Effector CD4-positive, alpha-beta T cell (primary cell): ENCODE measurements at places on chromosomes 6 and 20.
A peak's percentile ranks its signal among the peaks of the same experiment; 100 is the strongest.

- no peak for DNase-seq
Measured at GRCh38 chr6:19013026-19013705, 626.0 kb downstream of the RNF144B start.

DNA sequence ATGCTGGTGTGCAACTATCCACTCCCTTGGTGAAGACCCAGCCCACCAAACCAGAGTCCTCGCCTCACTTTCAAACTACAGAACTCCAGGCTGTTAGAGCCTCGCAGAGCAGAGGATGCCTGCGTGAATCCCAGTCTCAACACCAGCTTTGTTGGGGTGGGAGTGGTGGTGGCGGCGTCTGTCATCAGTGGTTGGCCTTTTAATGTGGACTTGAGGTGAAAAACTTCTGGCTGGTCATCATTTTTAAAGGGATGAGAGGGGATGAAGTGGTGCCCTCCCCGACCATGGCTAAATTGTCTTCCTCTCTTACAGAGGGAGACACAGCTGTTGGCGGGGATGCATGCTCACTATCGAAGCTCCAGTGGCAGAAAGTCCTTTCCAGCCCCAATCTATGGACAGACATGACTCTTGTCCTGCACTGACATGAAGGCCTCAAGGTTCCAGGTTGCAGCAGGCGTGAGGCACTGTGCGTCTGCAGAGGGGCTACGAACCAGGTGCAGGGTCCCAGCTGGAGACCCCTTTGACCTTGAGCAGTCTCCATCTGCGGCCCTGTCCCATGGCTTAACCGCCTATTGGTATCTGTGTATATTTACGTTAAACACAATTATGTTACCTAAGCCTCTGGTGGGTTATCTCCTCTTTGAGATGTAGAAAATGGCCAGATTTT lies 54.9 kb downstream of the EZR start:
- no peak for DNase-seq

DNA sequence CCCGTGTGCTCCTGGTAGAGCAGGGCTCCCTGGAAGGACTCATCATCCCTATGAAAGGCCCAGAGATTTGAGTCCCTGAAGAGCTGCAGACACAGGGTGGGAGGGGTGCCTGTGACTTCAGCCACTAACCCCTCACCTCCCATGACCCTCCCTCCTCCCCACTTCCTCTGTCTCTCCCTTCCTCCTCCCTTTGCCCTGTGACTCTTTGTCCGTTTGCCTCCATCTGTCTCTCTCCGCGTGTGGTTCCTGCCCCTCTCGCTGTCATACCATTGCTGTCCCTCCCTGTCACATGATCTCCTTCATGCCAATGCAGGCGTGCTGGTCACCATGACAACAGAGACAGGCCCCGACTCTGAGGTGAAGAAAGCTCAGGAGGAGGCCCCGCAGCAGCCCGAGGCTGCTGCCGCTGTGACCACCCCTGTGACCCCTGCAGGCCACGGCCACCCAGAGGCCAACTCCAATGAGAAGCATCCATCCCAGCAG lies 19.0 kb downstream of the EPB41L1 start:
- no peak for DNase-seq

- no peak for DNase-seq
Measured at GRCh38 chr6:36142971-36143838, 12.9 kb downstream of the MAPK13 start.

- no peak for DNase-seq
Measured at GRCh38 chr6:98724537-98724936, 109.8 kb upstream of the POU3F2 start.

- DNase-seq, result no peak
Measured at GRCh38 chr20:48659858-48660257, 167.9 kb downstream of the PREX1 start.

- DNase-seq, result no peak
Measured at GRCh38 chr20:50335105-50335504, 144.5 kb downstream of the CEBPB start.

DNA sequence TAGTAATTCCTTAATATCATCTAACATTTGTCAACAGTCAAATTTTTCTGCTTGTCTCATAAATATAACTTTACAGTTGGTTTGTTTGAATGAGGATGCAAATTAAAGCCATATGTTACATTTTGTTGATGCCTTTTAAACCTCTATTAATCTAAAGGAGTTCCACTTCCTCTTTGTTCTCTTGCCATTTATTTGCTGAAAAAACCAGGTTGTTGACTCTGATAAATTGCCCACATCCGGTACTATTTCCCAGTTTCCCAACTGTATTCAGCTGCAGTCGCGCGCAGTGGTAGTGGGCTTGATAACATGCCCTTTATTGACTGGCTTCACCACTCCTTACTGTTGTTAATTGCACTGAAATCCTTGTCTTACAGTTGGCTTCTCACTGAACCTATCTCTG lies 32.8 kb upstream of the SIRPB2 start:
- DNase-seq, result no peak

GRCh38 chr20:40658509-40658908 lies 30.5 kb downstream of the MAFB start:
- DNase-seq, result no peak

DNA sequence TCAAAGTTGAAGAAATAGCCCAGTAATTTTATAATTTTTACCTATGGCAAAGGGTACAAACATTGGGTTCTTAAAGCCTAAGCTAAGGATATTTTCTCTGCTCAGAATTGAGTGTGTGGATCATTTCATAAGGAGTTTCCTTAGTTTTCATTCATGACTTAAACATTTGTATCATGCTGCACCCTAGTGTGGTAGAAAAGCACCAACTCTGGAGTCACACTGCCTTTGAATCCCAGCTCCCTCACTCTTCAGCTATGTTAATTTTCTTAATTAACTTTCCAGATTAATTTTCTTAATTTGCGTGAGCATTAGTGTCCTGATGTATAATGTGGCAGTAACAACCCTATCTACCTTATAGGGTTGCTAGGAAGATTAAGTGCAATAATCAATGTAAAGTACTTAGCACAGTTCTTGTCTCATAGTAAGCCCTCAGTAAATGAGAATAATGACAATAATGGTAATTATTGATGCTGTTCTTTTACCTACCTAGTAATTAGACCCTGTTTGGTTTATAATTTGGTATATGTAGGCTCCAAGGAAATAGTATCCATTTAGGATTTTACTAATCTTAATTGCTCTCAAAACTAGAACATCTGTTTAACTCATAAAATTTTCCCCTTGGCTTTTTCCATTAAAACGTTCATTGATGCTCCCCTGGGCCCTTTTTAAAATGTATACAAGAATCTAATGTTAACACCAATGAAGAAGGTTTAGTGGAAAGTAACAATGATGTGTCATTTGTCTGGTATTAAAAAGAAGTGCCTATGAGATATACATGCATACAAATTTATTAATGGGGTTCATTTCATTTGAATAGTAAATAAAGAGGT lies 31.6 kb downstream of the DSE start:
- DNase-seq, result no peak

GRCh38 chr20:43300901-43301300 lies 111.2 kb upstream of the PTPRT start:
- DNase-seq, result no peak

DNA sequence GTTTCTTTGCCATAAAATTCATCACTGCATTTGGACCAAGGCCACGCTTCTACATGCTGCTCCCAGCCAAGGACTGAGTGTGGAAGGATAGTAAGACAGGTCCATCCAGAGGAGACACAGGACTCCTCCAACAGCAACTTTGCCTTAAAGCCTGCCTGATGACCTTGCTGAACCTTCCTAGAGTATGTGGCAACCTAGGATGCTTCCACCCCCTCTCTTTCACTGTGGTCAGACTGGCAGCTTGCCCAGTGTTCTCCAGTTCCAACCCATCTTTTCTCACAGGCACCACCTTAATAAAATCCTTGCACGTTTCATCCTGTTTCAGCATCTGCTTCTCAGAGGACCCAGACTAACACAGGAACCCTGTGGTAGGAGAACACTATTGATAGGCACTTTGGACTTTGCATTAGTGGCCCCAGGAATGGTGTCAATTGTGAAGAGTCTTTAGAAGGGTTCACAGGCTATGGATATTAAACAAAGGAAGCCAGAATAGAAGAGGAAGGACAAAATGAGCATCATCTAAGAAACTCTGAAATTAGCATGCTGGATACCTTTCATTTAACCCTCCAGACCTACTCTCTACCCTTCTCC lies 2.4 kb upstream of the PKHD1 start:
- DNase-seq, result no peak

DNA sequence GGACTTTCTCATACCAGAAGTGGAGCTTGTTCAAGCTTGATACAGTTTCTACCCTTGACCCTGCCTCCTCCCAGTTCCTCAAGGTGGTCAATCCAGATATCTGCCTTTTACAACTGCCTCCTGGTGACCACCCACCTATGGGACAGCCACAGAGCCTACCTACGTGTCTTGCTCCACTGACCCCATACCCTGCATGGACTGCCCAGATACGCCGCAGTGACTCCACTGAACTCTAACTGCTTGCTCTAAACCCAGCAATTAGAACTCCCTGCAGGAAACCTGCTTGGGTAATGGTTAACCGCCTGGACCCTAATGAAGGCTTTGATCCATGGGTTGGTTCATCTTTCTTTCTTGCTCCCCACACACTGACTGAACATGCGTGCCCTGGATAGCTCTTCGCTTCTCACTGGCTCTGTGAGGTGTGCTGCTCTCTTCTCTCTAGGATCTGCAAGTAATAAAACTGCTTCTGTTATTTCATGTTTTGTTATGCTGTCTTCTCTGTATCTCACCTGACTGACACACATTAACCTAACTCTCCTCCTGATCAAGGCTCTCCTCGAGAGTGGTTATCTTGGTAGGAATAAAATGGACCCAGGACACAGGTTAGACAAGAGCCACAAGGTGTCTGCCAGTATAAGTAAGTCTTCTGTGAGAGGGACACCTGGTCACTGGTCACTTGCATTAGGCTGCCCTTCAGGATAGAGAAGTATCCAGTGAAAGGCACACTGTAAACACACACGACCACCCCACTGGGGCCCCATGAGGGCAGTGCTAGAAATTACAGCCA lies 79.2 kb downstream of the CHD6 start:
- no peak for DNase-seq

DNA sequence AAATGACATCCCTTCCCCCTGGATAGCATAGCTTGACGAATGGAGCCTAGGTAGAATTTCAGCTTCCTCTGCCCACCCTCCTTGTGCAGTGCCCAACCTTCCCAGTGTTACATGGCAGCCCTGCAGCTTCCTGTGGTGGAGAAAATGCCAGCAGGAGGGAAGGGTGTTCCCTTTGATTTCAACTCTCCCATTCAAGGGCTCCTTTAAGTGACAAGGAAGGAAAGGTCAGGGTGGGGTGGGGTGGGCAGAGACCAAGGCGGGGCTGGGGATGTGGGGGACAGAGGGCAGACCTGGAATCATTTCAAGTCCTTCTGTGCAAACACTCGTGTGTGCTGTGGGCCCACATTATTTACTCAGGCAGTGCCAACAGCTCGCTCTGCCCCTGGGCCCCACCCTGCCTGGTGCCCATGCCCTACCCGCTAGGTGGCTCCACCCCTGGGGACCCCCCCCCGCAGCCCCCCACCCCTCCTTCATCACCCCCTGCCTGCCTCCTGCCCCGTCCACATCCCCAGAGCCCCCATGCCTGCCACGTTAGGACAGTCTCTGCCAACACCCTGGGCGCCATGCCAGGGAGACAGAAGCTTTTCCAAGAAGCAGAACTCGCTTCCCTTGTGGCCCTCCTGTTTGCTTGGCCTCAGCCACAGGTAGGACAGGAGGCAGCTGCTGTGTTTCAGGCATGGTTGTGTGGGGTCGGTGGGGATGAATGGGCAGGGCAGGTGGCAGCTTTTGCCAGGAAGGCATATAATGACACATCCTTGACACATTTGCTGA lies 9.4 kb downstream of the SPDEF start:
- no peak for DNase-seq

DNA sequence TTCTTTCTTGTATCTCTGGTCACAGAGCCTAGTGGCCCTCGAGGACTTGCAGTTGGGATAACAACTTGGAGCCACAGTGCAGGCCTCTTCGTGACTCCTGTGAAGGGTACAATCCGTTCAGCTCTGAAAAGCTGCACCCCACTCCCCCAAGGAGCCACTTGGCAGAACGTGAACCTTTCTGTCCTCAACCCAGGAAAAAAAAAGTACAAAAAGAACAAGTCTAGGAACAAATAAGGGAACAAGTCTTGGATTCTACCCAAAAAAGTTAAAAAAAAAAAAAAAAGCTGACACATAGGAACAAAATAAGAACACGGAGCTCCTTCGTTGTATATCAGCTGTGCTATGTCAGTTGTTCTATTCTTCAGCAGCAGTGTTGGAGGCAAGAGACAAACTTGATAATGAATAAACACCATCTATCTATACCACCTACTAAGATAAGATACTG lies 77.9 kb upstream of the TULP1 start:
- no peak for DNase-seq

DNA sequence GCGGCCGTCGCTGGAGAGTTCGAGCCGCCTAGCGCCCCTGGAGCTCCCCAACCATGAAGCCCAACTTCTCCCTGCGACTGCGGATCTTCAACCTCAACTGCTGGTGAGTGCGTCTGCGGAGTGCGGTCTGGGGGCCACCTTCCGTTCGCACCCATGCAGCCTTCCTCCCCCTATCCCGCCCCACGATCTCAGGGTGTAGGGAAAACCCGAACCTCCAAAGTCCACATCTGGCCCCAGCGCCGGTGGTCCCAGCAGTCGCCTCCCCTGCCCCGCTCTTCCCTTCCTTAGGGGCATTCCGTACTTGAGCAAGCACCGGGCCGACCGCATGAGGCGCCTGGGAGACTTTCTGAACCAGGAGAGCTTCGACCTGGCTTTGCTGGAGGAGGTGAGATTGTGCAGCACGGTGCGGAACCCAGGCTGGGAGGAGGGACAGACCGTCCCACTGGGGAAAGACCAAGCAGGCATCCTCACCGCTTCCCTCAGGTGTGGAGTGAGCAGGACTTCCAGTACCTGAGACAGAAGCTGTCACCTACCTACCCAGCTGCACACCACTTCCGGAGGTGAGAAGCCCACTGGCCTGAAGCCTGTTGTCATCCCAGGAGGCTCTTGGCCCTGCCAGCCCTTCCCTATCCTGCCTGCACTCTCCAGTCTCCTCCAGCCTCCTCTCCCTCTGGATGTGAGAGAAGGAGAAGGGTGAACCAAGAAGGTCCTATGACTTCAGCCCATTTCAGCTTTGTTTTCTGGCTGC lies 719 bp downstream of the SMPD2 start:
- DNase-seq, result peak; percentile 39

GRCh38 chr6:109561844-109562243 lies 78.8 kb upstream of the ZBTB24 start:
- no peak for DNase-seq

- no peak for DNase-seq
Measured at GRCh38 chr6:74902089-74902488, 303.8 kb downstream of the COL12A1 start.

GRCh38 chr6:11412011-11412424 lies 125.5 kb upstream of the TMEM170B start:
- DNase-seq, result no peak

DNA sequence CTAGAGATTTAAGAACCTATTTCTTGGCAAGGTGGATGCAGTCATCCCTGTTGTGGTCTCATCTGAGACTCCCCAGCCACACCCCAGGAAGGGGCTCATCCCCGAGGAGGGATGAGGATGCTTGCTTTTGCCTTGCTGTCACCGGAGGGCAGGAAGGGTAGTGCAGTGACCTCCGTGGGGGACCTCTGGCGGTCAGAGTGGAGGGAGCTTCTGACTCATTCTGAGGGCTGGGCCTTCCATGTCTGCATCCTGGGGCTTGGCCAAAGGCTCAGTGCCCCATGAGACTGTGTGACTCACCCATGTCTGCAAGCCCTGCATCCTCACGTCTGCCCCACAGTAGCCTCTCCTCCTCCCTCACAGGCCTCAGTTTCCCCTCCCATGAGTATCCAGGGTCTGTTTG lies 38.7 kb downstream of the UQCC2 start:
- DNase-seq, result no peak

GRCh38 chr6:3388786-3389185 lies 68.1 kb downstream of the SLC22A23 start:
- no peak for DNase-seq

- no peak for DNase-seq
Measured at GRCh38 chr6:41587131-41587879, 41.1 kb downstream of the FOXP4 start.
